Stimulated activated CD8-positive, alpha-beta memory T cell treated with anti-CD3 and anti-CD28 coated beads, Interleukin-15, amount 100 ng/mL, for 24 hours (primary cell): ENCODE measurements at places on chromosomes 6 and 20.

DNA sequence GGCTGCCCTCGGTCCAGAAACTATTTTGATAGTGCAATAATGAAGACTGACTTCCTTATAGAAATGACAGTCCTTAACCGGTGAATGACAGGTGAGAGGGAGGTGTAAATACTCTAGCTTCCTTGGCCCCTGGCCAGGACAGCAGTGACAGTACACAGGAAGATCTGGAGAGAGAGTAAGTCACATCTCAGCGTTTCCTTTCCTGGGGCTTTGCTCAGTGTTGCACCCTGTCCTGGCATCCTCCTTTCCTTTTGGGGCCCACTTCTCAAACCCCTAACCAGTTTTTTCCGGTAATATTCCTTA, 336.9 kb downstream of the CD83 start:
- DNase-seq = no peak

- DNase-seq = no peak
Observed at GRCh38 chr6:38001386-38001785, 181.9 kb downstream of the ZFAND3 start.

GRCh38 chr6:34992376-34992775, 103.3 kb downstream of the ANKS1A start:
- DNase-seq = no peak

GRCh38 chr6:82057846-82058554, 189.5 kb downstream of the IBTK start:
- no peak for DNase-seq

- DNase-seq = no peak
Observed at GRCh38 chr6:162973151-162973872, 245.5 kb downstream of the PACRG start.

- DNase-seq = no peak
Observed at GRCh38 chr6:158939255-158940159, 60.5 kb downstream of the RSPH3 start.

- no peak for DNase-seq
Observed at GRCh38 chr6:89355511-89356194, 3.1 kb upstream of the UBE2J1 start.

DNA sequence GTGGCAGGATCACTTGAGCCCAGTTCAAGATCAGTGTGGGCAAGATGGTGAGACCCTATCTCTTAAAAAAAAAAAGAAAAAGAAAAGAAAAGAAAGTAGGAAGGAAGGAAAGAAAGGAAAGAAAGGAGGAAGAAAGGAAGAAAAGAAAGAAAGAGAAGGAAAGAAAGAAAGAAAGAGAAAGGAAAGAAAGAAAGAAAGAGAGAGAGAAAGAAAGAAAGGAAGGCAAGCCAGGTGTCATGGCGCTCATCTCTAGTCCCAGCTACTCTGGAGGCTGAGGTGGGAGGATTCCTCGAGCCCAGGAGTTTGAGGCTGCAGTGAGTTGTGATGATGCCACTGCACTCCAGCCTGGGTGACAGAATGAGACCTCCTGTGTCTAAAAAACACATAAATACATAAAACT, 11.5 kb upstream of the SRC start:
- DNase-seq = no peak

DNA sequence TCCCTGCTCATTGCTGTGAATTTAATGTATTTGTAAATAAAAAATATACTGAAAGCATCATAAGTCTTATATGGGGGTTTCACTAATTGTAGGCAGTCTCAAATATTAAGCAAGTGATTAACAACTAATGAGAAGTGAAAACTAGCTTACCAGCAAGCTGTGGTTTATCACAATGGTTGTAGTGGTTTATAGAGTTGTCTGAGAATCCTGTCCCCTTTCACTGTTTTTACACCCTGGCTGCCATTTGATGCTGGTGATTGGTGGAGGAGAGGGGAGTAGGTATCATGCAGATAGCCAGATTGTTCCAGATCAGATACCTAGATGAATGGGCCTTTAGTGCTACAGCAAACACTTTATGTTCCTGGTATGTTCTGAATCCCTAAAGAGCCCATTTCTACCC, 6.0 kb downstream of the MKKS start:
- no peak for DNase-seq

DNA sequence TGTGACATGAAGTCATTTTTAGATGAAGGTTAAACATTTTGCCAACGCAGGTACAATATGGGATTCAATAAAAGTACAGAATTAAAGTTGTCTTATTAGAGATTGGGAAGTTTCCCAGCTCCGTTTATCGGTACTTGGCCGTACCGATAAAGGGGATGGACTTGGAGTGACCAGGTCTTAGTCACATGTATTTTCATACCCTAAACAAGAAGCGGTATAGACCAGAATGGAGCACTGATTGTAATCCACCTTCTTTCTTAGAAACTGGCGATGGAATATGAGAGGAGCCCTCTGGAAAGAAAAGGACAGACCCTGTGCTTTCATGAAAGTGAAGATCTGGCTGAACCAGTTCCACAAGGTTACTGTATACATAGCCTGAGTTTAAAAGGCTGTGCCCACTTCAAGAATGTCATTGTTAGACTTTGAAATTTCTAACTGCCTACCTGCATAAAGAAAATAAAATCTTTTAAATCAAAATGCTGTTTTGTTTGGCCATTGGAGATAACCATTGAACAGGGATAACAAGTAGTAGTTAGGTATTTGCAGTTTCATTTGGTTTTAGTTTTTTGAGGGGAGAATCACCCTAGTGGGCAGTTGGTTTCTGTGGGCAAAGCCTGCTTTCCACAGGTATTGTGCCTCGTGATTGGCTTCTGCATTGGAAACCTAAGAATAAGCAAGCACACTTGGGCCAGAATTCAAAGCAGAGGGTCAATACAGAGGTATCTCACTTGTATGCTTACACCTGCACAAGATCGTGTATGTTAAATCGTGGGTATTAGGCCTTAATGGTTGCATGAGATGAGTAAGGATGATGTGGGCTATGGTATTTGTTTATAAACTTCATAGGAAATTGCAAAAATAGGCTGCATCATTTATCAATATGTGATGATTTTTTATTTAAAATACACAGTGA, 11.2 kb upstream of the ZNFX1 start:
- DNase-seq = no peak

DNA sequence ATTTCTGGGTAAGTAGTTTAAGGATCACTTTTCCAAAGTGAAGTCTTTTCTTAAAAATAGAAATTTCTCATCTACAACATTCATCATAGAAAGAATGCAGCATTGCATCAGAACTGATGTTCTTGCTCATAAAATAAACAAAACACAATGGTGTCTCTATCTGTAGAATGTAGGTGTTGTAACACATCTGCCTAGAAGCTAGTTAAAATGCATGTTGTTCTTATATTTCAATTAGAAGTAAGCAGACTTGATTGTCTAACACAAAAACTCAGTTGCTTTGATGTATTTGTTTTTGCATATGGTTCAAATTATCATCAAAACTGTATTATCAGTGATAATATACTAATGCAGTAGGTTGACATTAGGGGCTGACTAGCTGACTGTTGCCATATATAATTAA, 654.7 kb upstream of the FLRT3 start:
- no peak for DNase-seq

- DNase-seq = no peak
Observed at GRCh38 chr20:19743640-19743995, 14.4 kb upstream of the RIN2 start.

- DNase-seq = no peak
Observed at GRCh38 chr6:137852346-137852745, 14.7 kb upstream of the TNFAIP3 start.

- DNase-seq = no peak
Observed at GRCh38 chr20:21499641-21500040, 14.2 kb downstream of the NKX2-2 start.

DNA sequence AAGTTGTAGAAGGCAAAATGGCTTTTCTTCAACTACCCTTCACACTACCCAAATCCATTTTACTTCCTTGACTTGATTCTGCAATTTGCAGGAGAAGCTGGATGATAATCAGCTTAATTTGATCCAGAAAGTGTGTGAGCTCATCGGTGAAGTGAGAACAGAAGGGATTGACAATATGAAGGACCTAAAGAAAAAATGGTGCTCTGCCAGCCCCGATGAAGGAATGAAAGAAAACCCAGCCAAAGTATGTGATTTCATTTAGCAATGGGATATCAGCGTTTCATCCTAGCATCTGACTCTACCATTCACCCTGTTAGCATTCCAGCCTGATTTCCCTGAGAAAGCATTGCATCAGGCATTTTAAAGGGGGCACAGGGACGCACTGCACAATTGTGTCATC, 41.5 kb downstream of the CD164 start:
- no peak for DNase-seq

DNA sequence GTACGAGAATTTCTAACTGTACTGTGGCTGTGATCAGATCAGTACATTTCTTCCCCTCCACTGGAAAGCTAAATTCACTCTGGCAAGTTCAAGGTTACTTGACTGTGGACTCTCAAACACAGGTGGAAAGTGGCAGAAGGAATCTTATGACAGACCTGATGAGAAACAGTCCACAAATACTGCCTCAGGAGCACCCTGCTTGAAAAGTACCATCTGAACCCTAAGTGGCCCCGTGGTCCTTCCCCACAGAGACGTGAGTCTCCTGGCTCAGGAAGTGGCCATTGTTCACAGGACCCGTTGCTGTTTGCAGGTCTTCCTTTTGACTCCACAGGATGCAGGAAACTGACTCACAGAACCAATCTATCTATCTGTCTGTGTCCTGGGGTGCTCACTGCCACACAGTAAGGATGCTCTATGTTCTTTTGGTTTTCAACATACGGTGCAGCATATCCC, 47.5 kb upstream of the NHSL1 start:
- DNase-seq = no peak

GRCh38 chr6:28802417-28803336, 121.1 kb downstream of the TRIM27 start:
- no peak for DNase-seq

DNA sequence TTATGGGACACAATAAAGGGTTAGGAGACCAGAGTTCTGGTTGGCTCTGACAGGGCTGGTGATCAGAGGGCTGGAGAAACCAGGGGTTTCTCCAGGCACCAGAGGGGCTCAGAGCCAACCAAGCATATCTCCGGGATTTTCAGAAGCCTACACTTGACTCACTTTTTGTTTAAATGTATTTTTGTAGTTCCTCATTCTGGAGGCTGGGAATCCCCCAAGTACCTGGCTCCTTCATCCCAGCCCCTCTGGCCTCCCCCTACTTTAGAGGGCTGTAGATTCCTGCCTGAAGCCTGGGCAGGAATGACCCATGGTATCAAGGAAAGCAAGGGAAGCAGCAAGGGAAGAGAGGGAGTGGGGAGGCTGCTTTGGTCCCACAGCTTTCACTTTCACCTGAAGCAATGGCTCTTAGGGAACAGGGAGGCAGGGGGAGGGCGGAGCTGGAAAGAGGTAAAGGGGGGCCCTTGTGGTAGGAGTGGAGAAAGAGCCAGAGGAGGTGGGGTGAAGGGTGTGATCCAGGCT, 973 bp downstream of the CD40 start:
- no peak for DNase-seq

DNA sequence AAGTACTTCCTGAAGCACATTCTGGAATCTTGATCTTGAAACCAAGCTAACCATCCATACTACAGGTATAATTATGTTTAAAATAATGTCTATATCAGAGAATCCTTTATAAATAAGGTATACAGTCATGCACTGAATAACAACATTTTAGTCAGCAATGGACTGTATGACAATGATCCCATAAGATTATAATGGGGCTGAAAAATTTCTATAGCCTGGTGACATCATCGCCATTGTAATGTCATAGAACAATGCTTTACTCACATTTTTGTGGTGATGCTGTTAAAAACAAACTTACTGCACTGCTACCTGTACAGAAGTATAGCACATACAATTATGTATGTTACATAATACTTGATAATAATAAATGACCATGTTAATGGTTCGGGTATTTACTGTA, 31.8 kb downstream of the RNF146 start:
- DNase-seq = no peak

DNA sequence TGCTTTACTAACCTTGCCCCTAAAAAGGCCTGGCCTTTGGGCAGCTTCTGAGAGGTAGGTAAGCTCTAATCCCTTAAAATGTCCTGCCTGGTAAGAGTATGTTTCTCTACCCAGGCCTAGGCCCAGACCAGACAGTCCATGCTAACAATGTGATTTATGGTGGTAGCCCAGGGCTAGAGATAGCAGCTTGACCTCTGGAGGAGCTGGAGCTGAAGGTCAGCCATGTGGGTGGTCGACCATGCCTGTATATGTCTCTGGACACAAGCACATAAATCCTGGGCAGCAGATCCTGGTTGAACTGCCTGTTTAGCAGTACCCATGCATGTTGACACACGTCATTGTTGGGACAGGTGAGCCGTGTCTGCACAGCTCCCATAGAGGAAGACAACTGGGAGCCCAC, 62.1 kb upstream of the PHACTR1 start:
- DNase-seq = no peak

DNA sequence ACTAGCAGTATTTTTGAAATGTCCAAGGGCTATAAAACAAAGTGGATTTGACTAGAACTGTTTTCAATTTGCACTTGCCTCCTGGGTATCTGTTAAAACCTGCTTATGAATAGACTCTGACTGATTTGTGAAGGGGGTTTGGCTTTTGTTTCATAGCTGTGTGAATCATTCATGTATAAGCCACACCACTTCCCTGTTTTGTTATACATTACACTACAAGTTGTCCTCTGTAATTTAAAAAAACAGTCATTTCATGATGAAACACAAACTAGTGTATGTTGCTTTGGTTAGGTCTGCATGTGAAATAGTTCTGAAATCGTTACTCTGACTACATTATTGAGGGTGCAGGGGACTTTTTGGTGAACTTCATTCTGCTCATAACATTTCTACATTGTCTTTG, 121.7 kb downstream of the NKAIN2 start:
- DNase-seq = no peak

DNA sequence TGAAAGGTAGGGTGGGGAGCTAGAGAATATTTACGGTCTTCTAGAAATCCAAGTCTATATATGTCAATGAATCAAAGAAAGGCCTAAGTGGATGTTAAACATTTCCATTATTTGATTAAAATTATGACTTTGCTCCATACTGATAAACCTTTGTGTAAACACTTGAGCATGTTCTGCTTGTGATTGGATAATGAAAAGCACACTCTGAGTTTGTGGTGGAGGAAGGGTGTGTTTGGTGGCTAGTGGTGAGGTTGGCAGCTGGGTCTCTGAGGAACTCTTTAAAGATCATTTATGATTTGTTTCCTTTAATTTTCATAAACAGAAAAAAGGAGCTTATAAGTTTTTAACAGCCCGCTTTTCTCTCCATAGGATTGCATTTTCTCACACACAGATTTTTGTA, 84.7 kb downstream of the RFPL4B start:
- DNase-seq = no peak

- DNase-seq = no peak
Observed at GRCh38 chr20:57648878-57649616, 28.8 kb upstream of the ZBP1 start.

DNA sequence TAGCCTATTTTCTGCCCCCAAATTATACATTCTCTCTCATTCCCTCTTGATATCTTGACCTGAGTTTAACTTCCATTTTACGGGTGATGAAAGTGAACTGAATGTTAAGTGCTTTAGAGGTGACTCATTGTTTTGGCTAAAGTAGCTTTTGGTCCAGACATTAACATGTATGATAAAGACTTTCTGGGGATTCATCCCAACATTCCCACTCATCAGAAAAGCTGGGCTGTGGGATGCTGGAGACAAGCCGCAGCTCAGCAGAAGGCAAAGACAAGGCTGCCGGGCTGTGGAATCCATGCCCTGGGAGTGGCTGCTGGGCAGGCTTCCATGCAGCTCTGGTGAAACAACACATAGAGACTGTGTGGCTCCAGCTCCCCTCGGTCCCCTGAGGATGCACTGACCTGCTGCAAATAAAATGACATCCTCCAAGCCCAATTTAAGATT, 89.9 kb upstream of the SYNDIG1 start:
- DNase-seq = no peak
